ENCODE measurements at places on chromosomes 6 and 20.

DNA sequence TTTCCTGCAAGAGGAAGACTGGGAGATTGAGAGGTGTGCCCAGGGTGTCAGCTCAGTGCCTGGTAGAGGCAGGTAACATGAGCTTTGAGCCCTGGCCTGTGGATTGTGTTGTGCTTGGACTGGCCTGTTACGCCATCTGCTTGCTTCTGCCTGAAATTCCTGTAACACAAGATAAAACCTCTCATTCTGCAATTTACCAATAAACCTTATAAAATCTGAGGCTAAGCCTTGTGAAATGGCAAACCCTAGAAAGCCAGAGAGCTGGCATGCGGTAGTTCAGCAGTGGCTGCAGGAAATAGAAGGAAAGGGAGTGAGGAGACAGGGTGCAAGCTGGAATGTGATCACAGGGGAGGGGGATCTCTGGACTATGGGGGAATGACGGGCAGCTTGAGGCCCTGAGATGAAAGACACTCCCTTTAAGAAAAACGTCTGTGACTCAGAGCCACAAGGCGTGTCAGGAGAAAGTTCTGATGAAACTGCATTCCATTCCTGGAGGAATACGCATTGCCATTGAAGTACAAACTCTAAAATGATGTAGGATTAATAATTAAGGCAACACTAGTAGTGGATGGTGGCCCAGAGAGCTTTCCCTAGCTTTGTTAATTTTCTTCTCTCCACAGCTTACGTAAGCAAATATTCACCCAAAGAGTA lies 26.3 kb upstream of the TFAP2A start:
- DNase-seq: no peak

DNA sequence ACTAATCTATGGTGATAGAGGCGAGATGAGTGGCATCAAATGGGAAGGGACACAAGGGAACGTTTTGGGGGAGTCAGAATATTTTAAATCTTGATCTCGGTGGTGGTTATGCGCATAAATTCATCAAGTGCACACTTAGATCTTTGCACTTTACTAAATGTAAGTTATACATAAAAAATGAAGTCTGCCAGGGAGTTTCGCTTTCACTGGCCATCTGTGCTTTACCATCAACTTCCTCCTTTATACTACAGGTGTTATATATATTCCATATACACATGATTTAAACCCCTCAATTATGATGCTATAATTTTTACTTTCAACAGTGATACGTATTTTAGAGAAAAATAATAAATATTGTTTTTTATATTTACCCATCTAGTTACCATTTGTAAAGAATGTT lies 97.6 kb upstream of the AKIRIN2 start:
- DNase-seq: no peak

GRCh38 chr20:62536871-62537401 lies 61.1 kb upstream of the GATA5 start:
- DNase-seq: no peak

GRCh38 chr6:74504941-74505340 lies 700.9 kb downstream of the COL12A1 start:
- DNase-seq: no peak

DNA sequence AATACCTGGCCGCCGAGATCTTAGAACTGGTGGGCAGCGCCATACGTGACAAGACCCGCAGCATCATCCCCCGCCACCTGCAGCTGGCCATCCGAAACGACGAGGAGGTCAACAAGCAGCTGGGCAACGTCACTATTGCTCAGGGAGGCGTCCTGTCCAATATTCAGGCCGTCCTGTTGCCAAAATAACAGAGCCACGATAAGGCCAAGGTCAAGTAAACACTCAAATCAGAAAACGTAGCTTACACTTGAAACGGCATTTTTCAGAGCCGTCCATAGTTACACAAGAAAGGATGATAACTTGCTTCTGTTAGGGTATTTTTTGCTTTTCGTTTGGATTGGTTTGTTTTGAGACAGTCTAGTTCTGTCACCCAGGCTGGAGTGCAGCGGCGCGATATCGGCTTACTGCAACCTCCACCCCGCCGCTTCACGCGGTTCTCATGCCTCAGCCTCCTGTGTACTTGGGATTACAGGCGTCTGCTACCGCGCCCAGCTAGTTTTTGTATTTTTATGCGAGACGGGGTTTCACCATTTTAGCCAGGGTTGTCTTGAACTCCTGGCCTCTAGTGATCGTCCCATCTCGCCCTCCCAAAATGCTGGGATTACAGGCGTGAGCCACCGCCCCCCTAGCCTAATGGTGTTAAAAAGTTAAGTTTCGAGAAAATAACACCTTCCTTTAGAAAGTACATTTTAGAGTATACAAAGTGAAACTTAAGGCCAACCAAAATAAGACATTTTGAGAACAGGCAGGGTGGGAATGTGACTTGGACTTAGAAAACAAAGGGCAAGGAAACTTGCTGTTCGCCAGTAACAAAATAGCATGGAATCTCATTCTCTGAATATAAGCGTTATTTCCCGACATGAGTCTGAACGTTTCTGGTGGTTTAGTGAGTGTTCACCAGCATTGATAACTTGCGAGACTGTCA lies 42.8 kb upstream of the HFE start:
- no peak for DNase-seq

- DNase-seq: no peak
Observed at GRCh38 chr6:15260099-15260821, 14.4 kb downstream of the JARID2 start.

GRCh38 chr20:33310327-33310899 lies 27.4 kb downstream of the BPIFB1 start:
- no peak for DNase-seq

- DNase-seq: no peak
Observed at GRCh38 chr6:27043244-27043643, 204.3 kb upstream of the PRSS16 start.

- no peak for DNase-seq
Observed at GRCh38 chr6:116648156-116648555, 20.4 kb downstream of the ZUP1 start.

- DNase-seq: no peak
Observed at GRCh38 chr20:35700625-35701148, 1.5 kb downstream of the ROMO1 start.

DNA sequence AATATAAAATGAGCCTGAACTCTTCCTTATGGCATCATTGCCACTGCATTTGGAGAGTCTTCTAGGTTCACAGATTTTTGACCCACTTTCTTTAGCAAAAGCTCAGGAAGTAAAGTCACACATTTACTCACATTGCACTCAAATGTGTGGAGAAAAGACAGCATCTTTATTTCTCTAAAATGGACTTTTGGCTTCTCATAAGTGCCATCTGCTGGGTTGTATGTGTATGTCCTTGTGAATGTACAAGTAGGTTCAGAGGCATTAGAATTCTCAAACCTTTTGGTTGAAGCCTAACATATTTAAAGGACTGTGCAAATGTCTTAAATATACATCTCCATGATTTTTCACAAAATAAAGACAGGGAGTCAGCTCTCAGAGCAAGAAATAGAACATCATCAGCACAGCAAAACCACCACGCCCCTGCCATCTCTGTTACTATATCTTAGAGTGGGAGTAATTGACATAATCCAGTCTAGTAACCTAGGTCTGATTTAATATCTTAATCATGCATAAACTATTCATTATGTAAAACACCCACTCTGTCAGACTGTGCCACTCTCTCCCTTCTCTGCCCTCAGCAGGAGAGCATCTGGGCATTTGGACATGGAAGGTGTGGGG lies 42.2 kb upstream of the SPTLC3 start:
- DNase-seq: no peak

- DNase-seq: no peak
Observed at GRCh38 chr6:83073615-83074014, 6.1 kb downstream of the DOP1A start.

DNA sequence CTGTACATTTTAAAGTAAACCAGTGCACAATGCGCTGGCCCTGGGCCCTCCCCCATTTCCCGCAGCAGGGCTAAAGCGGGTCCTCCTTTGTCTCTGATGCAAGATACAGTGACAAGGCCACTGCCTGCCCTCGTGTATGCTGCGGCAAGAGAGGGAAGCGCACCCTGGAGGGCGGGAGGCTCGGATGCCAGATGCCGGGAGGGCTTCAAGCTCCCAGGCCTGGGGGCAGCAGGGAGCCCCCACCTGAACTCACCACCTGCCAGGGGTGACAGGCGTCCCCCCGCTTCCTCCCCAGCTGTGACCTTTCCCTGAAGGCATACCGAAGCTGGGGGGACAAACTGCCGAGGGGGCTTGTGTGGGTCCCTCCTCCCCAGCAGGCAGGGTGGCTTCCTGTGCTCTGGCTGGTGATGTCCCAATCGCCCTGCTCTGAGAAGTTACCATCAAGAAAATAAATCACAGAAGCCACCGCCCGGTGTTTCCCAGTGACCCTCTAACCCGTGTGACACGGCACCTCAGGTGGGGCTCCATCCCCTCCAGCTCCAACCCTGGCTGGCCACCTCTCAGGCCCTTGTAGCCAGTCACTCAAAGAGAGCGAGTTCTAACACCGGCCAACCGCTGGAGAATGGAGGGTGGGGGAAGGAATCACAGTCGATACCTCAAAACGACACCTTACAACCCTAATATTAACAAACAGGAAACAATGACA lies 203.3 kb downstream of the PREX1 start:
- DNase-seq: no peak

DNA sequence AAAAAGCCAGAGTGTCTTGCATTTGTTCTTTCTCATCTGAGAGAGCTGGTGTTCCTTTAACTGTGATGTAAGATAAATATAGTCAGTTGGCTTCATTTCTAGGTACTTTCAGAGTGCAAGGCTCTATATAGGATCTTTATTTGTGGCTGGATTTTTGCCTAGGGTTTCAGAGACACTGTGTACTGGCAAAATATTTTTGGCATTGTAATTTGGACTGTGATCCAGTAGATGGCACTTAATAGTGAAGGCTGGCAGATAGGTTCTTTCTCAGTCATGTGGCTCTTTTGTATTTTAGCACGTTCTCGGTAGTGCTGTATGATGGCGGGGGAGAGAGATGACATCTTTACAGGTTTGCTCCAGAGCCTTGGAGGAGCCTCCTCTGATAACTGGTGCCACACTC lies 26.8 kb upstream of the SLC35B3 start:
- no peak for DNase-seq
